Pancreas (tissue), 10 donors: ENCODE measurements at places on chromosomes 6 and 20.

DNA sequence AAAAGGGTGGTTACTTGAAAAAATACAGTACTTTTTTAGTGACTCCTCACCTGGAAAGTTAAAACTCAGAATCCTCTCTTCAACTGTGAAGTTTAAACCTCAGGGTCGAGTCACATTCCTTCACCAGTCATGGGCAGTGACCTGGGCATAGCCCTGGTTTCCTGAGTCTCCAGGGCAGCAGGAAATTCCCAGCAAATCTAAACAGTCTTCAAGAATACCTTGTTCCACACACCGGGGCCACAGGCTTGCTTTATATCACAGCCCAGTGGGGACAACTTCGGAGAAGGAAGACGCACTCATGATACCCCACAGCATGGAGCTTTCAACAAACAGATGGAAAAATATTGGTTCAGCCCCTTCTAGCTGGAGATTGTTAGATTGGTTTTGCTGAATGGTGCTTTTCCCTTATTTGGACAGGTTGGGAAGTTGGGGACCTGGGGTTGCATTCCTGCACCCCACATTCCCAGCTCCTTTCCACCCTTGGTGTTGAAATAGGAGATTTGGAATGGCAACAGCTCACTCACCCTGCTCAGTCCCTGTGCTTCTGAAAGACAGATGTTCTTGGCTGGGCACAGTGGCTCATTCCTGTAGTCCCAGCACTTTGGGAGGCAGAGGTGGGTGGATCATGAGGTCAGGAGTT, 113.0 kb upstream of the TMEM170B start:
- DNase-seq = no peak

DNA sequence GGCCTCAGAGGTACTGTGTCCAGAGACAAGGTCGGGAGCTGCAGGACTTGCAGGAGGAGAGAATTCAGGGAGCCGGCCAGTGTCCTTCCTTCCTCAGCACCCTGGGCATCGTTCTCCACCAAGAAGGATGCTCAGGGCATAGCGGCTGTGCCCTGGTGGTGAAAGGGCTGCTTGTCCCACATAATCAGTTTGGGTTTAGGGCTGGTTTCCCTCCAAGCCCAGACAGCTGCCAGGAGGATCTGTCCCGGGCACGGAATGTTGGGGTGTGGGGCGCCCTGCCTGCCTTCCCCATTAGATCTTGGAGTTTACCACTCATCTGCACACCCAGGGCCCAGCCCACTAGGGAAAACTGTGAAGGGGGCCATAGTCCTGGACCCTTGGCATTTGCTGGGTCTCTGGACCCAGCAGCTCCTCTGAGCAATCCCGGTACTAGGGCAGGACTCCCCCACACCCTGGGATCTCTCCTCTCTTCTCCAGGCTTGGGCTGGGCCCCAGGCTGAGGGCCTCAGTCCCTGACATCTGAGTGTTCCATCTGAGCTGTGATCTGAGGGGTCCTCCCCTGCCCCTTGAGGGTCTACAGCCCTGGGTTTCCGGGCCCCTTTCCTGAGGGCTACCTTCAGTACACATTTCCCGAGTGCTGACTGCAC, 18.6 kb upstream of the SPDEF start:
- DNase-seq = no peak

GRCh38 chr6:33297406-33297955, 1.3 kb downstream of the RGL2 start:
- DNase-seq = peak; percentile 77

DNA sequence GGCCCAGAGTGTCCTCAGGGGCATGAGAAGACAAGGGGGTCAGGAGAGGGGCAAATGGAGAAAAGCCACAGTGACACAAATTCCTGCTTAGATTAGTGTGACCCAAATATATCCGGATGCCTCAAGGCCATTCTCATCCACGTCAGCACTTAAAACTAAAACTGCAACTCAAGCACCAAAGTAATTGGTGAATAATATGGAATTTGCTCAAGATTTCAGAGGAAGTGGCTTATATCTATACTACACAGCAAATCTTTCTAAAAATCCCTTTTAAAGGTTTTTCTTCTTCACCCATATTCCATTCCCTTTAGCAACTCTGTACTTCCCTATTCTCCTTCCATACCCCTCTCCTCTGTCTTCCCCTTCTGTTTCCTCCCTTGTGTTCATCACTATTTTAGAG, 15.2 kb downstream of the DEF6 start:
- no peak for DNase-seq

DNA sequence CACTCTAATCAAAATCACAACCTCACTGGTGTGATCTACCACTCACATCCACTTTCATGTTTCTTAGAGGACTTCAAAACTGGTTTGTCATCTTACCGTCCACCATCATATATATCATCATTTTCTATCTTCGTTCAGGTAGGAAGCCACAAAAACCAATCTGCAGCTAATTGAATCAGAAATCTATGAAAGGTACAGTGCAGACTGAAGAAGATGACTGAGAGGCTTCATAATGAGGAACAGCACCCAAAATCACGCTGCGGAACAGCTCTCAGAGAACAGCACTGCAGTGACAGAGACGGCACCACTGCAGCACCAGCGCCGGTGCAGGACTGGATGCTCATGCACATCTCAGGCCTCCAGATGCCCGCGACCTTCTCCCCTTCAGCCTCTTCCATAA, 13.0 kb downstream of the GMDS start:
- DNase-seq = no peak

GRCh38 chr6:39892490-39893129, 41.7 kb downstream of the MOCS1 start:
- peak; percentile 45 for DNase-seq

GRCh38 chr20:24629668-24630067, 160.2 kb downstream of the SYNDIG1 start:
- DNase-seq = no peak

GRCh38 chr6:788058-788457, 95.1 kb upstream of the EXOC2 start:
- no peak for DNase-seq

- no peak for DNase-seq
Measured at GRCh38 chr6:99026135-99026534, 78.4 kb upstream of the FBXL4 start.

DNA sequence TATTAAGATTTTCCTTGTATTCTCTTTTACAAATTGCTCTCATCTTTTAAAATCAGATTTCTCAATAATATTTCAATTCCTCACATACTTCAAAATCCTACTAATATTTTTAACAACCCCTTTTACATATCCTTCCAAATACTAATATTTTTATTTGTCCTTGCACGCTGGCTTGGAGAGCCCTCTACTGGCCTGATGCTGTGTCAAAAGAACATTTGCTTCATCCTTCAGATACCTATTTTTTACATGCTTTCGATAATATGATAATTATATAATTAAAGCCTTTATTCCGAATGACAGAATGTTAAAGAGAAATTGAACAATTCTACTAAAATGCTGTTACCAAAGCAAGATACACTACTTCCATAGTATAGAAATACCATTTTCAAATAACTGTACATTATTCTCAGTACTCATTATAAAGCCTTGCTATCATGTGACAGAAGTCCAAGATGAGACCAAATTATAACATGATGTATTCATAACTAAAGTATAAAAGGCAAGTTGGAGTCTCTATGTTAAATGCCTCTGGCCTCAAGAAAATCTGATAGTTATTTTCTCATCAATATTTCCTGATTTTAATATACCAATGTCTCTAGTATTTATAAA, 39.0 kb upstream of the PLN start:
- DNase-seq = no peak

DNA sequence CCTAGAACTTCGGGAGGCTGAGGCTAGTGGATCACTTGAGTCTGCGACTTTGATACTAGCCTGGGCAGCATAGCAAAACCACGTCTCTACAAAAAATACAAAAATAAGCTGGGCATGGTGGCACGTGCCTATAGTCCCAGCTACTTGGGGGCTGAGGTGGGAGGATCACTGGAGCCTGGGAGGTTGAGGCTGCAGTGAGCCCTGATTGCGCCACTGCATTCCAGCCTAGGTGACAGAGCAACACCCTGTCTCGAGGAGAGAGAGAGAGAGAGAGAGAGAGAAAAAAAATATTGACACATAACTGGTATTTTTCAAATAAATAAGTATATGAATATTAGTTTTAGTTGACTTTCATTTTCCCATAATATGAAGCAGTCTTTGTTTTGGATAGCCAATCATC, 222.2 kb downstream of the BTBD9 start:
- DNase-seq = no peak

DNA sequence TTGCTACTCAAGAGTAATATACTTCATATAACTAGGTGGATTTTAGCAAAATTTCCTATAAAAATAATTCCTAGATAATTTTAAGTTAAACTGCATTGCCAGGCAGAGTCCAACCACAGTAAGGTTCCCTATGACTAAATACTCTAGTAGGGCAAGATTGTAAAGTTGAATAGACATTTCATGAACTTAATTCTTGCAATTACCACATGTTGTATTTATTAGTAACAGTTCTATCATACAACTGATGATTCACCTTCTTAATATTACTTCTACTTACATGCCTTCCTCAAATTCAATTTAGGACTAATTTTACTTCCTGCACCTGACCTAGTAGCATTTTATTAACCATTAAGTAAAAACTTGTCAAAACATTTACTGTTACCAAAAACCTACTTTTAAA, 266.7 kb upstream of the THEMIS start:
- DNase-seq = no peak

DNA sequence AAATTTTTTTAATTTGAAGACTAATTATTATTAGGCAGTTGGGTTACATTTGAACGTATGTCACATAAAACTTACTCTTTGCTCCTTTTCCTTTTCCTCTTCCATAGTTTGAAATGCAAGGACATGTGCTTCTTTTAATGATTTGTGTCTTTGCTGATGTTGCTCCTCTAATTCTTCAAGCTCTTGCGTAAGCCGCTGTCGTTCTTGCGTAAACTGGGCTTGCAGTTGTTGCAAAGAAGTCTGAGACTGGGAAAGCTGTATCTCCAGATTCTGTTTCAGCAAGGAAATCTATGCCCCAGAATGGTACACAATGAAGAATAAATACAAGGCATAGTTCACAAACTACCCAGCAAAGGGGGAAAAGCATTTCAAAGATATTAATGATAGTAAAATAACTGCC, 45.1 kb upstream of the MCM9 start:
- DNase-seq = no peak

DNA sequence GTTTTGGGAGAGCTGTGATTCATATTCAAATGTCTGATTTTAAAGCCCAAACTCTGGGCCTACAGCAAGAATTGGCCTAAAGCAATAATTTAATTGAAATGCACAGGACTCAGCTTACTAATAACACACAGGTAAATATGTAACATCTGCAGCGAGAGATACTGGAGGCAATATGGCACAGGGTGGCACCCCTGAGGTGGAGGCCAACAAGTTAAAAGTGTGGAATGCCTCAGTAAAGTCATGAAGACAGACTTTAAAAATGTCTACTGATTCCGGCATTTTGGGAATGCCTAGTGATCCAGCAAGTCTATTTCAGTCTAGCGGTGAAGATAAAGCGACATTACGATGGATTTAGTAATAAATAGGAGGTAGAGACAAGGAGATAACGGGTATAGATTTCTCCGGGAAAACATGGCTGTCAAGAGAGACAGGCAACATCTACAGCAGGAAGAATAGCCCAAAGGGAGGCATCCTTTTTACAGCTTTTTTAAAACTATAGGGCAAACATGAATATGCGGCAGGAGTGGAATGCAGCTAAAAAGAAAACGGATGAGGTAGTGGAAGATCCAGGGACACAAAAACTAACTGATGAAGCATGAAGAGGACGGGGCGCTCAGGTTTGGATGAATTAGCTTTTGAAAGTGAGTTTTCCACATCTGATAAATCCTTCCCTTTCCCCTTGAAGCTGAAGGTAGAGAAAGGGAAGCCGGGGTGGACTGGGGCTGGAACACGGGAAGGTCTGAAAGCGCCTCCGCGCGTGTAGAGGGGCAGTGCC, 1.2 kb downstream of the NANP start:
- DNase-seq = no peak

DNA sequence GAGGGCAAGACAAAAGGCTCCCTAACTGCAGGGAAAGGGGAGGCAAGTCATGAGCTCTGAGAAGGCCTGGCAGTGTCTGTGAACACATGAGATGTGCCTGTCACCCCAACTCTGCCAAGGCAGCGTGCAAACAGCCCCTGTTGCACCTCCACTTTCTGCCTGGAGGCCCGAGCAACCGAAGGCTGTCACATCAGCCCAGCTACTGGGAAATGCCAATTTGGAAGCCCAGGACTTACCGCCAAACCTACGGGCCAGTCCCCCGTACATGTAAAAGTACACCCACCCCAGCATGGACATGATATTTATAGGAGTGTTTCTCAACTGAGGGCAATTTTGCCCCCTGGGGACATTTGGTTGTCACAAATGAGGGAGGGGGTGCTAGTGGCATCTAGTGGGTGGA, 27.3 kb upstream of the RPP40 start:
- DNase-seq = no peak

DNA sequence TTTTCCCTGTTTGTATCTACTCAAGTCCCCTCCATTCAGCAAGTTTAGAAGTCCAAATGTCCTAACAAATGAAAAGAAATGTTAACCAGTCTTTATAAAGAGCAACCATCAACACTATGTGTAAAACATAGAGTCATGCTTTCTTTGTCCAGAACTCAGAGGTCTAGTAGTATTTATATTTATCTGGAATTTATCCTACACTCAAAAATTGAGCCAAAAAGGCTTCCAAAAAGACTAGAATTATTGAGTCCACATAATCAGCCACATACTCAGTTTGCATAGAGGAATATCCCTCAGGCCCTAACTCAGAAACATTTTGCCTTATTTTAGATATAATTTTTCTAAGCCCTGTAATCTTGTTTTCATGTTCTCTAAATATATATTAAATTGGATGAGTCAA, 455.0 kb downstream of the COL12A1 start:
- DNase-seq = no peak

- no peak for DNase-seq
Measured at GRCh38 chr6:29789176-29789575, 38.4 kb upstream of the HLA-G start.

DNA sequence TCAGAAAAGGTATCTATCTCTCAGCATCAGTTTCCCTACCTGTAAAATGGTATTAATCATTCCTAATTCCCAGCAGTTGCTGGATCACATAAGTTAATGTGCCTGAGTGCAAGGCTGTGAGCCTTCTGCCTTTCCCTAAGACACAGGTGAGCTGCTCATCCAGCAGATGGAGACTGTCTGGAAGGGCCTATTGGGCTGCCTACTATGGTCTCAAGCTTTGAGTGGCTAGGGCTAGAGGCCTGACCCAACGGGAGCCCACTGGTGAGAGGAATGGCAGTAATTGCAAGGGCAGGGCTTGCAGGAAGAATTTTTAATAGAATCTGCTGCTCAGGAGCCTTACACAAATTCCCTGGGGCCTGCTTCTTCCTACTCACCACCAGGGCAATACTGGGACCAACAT, 4.3 kb downstream of the KHDC1 start:
- DNase-seq = no peak

GRCh38 chr6:446418-447366, 55.1 kb downstream of the IRF4 start:
- DNase-seq = no peak
